ENCODE measurements at places on chromosomes 13 and 19.
A peak's percentile ranks its signal among the peaks of the same experiment; 100 is the strongest.

- peak; percentile 78 for DNase-seq
Measured at GRCh38 chr19:31350693-31351055, 1.4 kb upstream of the TSHZ3 start.

DNA sequence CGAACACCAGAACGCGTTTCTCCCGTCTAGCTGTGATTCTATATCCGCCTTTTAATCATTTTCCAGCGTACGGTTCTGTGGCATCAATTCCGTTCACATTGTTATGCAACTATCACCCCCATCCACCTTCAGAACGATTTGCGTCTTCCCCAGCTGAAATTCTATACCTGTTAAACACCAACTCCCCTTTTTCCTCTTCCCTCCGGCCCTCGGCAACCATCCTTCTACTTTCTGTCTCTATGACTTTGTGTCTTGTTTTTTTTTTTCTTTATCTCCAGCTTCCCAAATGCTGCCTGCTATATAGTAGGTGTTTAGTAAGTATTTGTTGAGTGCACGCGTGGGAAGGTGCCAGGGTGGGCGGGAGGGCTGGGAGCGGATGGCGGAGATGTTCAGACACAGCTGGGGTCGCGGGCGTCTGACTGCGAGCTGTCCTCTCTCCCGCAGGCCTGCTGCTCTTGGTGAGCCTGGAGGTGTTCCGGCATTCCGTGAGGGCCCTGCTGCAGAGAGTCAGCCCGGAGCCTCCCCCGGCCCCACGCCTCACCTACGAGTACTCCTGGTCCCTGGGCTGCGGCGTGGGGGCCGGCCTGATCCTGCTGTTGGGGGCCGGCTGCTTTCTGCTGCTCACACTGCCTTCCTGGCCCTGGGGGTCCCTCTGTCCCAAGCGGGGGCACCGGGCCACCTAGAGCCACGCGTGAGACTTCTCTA is 20.2 kb downstream of the CACNG6 start:
- DNase-seq = no peak

- no peak for DNase-seq
Measured at GRCh38 chr13:86846501-86846900, 824.7 kb upstream of the SLITRK5 start.

DNA sequence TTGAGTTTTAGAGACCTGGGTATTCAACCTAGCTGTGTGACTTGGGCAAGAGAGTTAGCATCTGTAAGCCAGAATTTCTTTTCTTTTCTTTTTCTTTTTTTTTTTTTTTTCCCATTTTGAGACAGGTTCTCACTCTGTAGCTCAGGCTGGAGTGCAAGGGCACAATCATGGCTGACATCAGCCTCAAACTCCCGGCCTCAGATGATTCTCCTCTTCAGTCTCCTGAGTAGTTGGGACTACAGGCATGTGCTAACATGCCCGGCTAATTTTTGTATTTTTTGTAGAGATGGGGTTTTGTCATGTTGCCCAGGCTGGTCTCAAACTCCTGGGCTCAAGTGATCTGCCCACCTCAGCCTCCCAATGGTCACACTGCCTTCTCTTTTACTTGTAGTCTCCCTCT is 33.0 kb downstream of the ZMYM2 start:
- DNase-seq = no peak

GRCh38 chr19:42143341-42144234 is 11.3 kb upstream of the POU2F2 start:
- DNase-seq = no peak

GRCh38 chr19:46718157-46718933 is 1.4 kb upstream of the PRKD2 start:
- no peak for DNase-seq

GRCh38 chr13:23558675-23559536 is 11.3 kb upstream of the TNFRSF19 start:
- DNase-seq = peak; percentile 52

GRCh38 chr19:38869160-38869835 is 8.8 kb downstream of the RINL start:
- DNase-seq = no peak

DNA sequence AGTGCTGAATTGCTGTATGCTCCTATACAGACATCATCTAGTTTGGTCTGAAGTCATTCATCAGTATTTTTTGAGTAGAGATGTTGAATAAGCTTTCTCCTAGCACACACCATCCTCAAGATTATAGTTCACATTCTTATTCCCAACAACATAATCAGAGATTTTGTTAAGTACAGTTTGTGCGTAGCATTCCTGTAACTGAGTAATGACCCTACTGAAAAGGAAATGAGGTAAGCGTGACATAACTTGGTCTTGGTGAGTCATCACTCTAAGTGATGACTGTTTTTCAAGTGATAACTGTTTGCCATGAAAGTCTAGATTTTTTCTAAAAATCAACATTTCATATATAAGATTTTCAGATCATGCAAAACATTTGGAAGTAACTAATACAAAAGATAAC is 18.5 kb upstream of the FAM216B start:
- no peak for DNase-seq

DNA sequence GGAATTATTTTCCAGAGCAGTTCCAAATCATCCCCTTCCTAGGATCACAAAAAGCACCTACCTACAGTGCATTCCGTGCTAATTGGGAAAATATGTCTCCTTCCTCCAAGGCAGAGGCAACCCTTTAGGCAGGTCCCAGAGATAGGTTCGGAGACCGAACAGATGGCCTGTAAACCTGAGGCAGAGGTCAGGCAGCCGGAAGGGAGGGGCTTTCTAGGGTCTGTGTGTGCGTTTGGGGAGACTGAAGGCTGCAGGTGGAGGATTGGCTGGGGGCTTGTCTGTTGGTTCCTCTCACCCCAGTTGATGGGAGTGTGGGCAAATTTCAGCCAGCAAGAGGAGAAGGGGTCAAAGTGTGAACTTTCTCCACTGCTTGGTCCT is 7.1 kb downstream of the KCNN4 start:
- no peak for DNase-seq

DNA sequence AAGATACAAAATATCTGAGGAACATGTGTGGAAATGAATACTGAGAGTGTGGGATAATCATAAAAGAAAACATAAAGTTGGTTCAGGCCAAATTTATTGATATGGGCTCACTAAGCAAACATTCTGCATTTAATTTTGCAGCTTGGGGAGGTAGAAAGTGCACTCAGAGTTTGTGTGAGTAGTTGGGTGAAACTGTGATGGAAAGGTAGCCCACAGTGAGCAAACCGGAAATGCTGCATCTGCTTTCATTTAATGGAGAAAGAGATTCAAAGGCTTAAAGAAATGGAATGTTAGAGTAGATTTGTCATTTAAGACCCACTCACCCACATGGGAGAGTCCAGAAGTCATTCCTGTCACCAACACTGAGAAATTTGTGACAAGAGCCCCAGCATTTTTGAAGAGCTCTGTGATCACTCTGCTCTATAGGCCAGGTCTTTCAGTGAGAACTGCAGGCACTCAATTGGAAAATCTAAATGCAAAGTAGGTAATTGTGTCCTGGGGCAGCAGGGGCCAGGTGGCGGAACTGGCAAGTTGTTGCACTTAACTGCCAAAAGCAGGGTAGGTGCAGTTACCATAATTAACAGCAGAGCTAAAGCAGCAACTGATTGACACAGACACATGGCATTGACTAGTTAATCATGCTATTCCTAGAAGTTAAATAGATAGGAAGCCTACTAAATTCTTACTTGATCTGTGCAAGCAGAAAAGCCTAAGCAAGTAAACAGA is 1228.3 kb upstream of the PCDH20 start:
- DNase-seq = no peak

- DNase-seq = no peak
Measured at GRCh38 chr13:103762523-103762922, 696.3 kb upstream of the SLC10A2 start.

- no peak for DNase-seq
Measured at GRCh38 chr13:32032759-32033158, 1.2 kb downstream of the FRY start.

DNA sequence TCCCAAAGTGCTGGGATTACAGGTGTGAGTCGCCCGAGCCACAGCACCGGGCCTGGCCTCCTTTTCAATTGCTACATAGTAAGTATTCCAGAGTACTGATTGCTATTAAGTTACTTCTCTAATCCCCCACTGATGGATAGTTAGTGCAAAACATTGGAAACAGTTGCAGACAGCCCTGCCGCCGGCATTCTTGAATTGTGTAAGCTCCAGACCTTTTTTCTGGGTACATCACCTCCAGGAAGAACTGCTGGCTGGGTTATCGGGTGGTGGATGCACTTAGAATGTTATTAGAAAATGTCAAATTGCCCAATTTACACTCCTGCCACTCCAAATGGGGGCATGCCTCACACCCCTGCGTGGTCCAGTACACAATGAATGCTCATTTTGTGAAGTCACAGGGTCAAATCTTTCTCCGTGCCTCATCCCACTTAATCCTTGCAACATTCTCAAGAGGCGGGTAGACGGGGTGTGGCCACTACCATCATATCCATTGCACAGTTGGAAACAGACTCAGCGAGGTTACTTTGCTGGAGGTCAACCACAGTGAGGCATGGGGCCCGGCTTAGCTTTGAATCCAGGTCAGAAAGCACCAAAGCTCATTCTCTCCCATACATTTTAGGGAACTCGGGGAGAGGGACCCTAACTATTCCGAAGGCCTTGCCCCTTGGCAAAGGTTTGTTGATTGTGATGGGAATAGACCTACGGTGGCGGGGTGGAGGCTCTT is 1.0 kb upstream of the KDM4B start:
- no peak for DNase-seq

DNA sequence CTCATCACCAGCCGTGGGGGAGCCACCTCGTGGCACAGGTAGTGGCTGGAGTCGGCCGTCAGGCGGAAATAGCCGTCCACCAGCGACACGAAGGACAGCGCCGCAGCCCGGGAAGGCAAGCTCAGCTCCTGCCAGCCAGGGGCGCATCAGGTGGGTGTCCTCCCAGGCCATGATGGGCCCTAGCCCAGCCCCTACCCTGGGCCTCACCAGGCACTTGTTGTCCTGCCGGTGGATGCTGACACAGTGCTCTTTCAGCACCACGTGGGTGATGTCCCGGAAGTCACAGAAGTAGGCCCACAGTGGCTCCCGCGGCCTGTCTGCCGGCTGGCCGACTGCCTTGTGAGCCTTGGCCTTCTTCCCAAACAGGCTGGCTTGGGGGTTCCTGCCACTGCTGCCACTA is 15.7 kb downstream of the TYK2 start:
- DNase-seq = no peak

- DNase-seq = no peak
Measured at GRCh38 chr19:38784224-38784623, 4.8 kb upstream of the LGALS7B start.

DNA sequence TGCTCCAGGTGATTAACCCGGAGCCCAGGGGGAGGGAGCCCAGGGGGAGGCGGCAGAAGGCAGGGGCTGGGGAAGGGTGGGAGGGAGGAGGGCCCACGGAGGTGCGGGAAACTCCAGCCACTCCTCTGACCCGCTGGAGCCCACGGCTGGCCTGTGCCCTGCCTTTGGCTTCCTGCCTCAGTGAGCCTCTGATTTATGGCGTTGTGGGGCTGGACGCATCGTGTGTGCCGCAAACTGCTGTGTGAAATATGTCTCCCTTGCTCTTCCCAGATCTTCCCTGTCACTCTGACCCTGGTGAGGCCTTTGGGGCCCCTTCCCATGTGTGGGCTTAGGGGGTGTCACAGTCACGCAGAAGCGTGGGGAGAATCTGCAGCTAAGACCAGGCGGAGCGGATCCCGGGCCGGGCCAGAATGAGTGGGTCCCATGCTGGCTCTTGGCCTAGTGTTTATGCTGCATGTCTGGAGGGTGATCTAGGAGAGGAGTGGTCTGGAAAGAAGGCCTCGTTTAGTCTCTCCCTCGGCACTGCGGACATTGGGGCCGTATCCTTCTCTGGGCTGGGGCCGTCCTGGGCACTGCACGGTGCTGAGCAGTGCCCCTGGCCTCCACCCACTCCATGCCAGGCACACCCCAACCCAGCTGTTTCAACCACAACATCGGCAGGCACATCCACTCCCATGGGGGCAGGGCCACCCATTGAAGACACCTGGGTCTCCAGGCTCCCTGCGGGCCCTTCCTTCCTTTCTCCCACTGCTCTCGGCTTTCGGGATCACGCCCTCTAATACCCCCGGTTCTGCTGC is 123.0 kb downstream of the KDM4B start:
- peak; percentile 39 for DNase-seq

- DNase-seq = no peak
Measured at GRCh38 chr13:28316836-28317235, 178.1 kb downstream of the FLT1 start.

GRCh38 chr19:47471381-47471732 is 336 bp downstream of the SLC8A2 start:
- no peak for DNase-seq

- DNase-seq = no peak
Measured at GRCh38 chr19:33727331-33727998, 69.2 kb upstream of the KCTD15 start.

DNA sequence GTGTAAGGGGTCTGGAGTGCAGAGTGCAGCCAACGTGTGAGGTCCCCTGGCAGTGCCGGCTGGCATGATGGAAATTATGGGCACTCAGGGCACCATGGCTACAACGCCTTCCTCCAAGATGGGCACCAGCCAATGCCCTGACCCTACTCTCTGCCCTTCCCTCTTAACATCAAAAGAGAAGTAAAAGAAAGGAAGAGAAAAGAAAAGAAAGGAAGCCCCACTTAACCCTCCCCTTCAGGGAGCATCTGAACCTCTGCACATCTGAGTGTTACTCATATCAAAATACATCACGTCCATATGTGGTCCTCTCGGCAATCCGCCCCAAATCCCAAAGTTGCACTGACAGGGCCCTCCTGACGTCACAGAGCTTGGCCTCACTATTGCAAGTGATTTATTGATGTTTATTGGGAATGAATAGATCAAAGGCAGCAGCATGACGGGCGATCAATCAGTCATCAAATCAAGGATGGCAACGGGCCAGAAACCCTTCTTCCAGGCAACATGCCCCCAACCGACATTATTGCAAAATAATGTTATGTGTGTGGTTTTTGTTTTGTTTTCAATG is 1.3 kb downstream of the TSHZ3 start:
- no peak for DNase-seq

GRCh38 chr13:59340581-59340980 is 823.1 kb downstream of the DIAPH3 start:
- DNase-seq = no peak

DNA sequence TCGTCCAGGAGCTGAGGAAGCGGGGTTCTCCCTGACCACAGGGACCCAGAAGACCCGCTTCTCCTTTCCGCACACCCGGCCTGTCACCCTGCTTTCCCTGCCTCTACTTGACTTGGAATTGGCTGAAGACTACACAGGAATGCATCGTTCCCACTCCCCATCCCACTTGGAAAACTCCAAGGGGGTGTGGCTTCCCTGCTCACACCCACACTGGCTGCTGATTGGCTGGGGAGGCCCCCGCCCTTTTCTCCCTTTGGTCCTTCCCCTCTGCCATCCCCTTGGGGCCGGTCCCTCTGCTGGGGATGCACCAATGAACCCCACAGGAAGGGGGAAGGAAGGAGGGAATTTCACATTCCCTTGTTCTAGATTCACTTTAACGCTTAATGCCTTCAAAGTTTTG is 18.9 kb downstream of the VASP start:
- DNase-seq = peak; percentile 56

DNA sequence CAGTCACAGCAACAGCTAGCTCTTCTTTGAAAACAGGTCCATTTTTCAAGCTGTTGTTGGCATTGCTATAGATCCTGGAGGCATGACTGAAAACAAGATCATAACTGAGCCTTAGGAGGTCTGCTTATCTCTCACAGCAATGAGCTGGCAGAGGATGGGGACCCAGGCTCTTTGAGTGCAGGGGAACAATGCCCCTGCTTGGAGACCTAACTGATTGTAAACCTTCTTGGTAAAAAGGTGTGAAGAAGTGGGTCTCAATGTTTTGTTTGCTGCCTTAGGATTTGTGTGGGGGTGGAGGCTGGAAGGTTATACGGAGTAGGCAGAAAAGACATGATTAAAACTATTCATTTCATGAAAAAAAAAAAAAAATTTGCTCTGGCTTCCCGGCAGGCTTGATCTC is 94.6 kb downstream of the EFNB2 start:
- no peak for DNase-seq
